ENCODE measurements at places on chromosomes 4 and X.

DNA sequence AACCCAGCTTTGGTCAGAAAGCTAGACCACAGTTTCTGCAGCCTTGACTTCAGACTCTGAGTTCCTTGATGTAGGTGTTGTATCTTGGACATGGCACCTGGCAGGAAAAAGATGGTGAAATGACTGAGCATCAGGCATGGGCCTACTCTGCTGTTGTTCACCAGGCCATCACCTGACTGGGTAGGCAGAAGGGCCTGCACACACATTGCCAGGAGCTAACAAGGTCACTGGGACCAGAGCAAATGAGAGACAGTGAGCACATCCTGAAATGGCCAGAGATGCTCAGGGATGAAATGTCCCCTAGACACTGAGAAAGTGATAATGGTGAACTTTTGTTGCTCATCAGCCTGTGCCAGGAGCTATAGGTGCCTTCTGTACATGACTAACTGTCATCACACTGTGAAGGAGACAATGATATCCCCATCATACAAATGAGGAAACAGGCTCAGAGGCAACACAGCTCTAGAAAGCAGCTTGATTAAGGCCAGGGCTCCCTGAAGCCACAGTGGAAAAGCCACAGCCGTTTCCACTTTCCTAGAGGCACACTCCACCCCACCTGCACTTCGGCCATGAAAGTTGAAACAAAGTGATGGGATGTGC, 128.3 kb downstream of the TSPAN5 start:
- DNase-seq = no peak

GRCh38 chr4:6660430-6660829, 19.9 kb downstream of the MRFAP1 start:
- DNase-seq = no peak

DNA sequence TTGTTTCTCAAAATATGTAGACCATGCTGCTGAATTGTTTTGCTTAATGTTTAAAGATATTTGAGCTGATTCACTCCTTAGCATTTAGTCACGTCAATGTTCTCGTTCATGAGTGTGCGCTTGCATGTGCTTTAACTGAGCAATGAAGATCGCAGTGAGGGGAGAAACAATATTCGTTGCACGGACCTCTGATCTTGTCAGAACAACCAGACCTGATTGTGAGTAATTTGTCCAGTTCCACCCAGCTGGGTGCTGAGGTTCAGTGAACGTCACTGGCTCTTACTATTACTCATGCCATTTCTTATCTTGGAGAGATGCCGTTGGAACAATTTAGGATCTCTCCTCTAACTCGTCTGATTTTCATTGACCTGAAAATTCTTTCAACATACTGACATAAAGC, 15.0 kb upstream of the PRKX start:
- DNase-seq = no peak

GRCh38 chr4:22764183-22764582, 71.4 kb downstream of the GBA3 start:
- DNase-seq = no peak

- no peak for DNase-seq
These were observed 50.0 kb downstream of the WFS1 start for GRCh38 chr4:6319530-6320150.

DNA sequence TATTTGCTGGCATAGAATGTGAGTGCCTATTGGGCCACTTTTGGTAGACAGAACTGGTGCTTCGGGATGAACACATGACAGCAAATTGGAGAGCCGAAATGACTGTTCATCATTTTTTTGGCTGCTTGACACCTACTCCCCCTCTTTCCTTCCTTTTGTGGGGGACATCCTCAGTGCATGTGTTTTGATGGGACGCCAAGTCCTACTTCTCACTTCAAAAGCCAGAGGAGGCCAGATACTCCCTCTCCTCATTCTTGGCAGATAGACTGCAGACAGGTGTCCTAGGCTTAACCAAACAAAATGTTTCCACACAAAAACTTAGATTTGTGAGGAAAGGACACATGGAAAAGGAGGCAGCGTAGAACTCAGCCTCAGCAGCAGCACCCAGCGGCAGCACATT, 62.4 kb downstream of the DCHS2 start:
- no peak for DNase-seq

GRCh38 chr4:79331126-79331876, 5.4 kb upstream of the NAA11 start:
- no peak for DNase-seq

- DNase-seq = no peak
These were observed 82.8 kb downstream of the CHIC2 start for GRCh38 chr4:53981567-53981966.

GRCh38 chr4:19327364-19327763, 924.3 kb upstream of the SLIT2 start:
- no peak for DNase-seq

DNA sequence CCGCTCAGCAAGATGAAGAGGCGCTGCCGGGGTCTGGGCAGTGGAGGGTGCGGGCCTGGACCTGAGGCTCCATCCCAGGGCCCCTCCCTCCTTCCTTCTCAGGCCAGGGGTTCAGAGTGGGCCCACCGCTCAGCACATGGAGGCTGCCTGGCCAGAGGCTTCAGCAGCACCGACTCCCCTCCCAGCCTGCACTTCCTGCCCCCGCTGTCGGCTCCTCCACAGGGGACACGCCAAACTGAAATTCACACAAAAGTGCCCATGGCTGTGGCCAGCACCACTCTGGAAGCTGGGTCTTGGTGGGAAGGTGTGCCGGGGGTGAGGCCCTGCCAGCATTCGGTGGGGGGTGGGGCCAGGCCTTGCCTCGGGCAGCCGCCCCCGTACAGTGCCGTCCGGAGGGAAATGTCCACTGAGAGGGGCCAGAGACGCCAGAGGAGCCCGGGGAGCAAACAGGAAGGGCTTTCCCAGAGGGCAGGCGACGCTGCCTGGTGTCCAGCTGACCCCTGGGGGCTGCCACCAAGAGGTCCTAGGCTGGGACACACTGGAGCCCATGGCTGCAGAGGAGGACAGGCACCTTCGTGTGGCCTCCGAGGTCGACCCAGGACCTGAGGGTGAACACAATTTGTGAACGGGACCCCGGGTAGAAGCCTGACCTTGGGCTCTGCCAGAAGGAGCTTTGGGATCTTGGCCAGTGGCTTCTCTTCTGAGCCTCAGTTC, 84.6 kb upstream of the AFAP1 start:
- DNase-seq = no peak

DNA sequence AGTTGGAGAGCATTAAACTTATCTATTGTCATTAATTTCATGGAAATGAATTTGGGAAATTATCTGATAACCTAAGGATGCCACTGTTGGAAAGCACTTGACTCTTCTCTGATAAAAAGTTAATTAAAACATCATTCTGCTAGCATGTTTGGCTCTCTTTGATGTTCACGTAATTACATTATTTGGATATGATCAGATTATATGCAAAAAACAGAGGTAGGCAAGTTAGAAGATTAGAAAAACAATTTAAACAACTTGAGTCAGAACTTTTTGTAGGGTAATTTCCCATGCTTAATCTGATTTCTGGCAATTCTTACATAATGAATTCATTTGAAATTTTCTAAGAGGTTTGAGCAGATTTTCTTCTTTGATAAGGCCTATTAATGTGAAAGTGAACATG, 882.9 kb downstream of the TRAM1L1 start:
- no peak for DNase-seq

GRCh38 chrX:26100421-26100920, 37.7 kb upstream of the MAGEB18 start:
- DNase-seq = no peak

GRCh38 chrX:31894152-31894551, 822.3 kb upstream of the FTHL17 start:
- no peak for DNase-seq

GRCh38 chrX:32448945-32449344, 762.4 kb downstream of the DMD start:
- DNase-seq = no peak
